ENCODE measurements at places on chromosomes 2 and 18.
A peak's percentile ranks its signal among the peaks of the same experiment; 100 is the strongest.

DNA sequence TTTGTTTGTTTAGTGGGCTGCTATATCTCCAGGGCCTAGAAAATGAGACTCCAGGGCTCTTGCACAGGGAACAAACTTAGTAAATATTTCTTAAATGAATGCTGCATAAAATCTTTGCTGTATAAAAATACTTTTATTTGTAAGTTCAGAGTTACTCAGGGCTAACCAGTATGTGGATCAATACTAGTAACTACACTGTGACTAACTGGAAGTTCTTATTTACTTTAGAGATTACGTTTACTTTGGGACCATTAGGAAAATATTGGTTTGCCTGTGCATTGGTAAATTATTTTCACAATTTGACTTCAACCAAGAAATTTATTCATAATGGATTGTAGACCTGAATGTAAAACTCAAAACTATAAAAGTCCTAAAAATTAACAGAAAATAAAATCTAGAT, 575.5 kb downstream of the RNF144A start:
- H3K4me1 ChIP-seq = peaks cover 11% of the 10 kb centered on the region
- no peak overlapping the region for H3K4me3 ChIP-seq
- no peaks in the 10 kb centered on the region for H3K27me3 ChIP-seq
- no peak overlapping the region for H3K27ac ChIP-seq

GRCh38 chr2:241541564-241542277, 16.8 kb upstream of the BOK start:
- DNase-seq = no peak
- peaks cover 23% of the 10 kb centered on the region for H3K27me3 ChIP-seq
- H3K4me1 ChIP-seq = peaks cover 2% of the 10 kb centered on the region
- H3K36me3 ChIP-seq = no peaks in the 10 kb centered on the region
- H3K4me3 ChIP-seq = no peak overlapping the region

- no peaks in the 10 kb centered on the region for H3K36me3 ChIP-seq
- no peak overlapping the region for H3K27ac ChIP-seq
- H3K4me1 ChIP-seq = no peaks in the 10 kb centered on the region
- DNase-seq = no peak
These were observed 179.7 kb downstream of the ANKRD30B start for GRCh38 chr18:14927701-14928100.

GRCh38 chr18:61582202-61582710, 249.0 kb downstream of the CDH20 start:
- H3K4me3 ChIP-seq = no peak overlapping the region
- H3K36me3 ChIP-seq = no peaks in the 10 kb centered on the region
- peaks cover 25% of the 10 kb centered on the region for H3K27me3 ChIP-seq
- no peaks in the 10 kb centered on the region for H3K4me1 ChIP-seq

DNA sequence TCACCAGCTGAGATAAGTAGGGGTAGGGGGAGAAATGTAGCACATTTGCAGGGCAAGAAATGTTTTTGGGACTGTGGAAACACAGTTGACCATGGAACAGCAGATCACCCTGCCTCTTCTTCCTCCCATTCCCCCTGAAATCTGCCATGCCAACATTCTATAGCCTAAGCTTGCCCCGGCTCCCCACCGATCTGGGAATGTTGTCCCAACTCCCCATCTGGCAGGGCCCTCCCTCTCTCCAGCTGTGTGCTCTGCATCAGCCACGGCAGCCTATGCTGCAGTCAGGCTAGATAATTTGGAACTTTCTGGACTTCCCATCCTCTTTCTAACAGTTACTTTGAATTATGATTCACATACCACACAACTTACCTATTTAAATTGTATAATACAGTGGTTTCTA, 425.1 kb upstream of the RAB6C start:
- no peaks in the 10 kb centered on the region for H3K27me3 ChIP-seq
- H3K36me3 ChIP-seq = no peaks in the 10 kb centered on the region
- H3K4me1 ChIP-seq = no peaks in the 10 kb centered on the region
- H3K27ac ChIP-seq = no peak overlapping the region

DNA sequence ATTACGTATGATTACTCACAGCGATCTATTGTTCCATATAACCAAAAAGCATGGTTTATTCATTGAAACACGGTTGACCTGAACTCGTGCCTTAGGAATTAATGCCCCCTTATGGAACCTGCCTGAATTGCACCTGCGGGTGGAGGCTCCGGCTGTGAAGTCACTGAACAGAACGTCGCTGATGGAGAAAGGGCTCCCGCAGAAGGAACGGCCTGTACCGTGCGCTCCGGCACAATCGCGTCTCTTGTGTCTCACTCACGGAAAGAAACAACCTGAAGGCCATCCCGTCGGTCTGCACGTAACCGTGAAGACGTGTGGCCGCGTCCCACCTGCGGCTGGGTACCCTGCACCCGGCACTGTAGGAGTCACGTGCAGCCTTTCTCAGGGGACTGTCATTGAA, 133.1 kb downstream of the NFATC1 start:
- H3K4me1 ChIP-seq = peaks cover 8% of the 10 kb centered on the region
- no peaks in the 10 kb centered on the region for H3K27me3 ChIP-seq
- H3K4me3 ChIP-seq = no peak overlapping the region
- peak; percentile 58 for DNase-seq
- no peak overlapping the region for H3K27ac ChIP-seq

- H3K4me1 ChIP-seq = peaks cover 17% of the 10 kb centered on the region
- H3K27ac ChIP-seq = peak overlapping the region; percentile 63
- peaks cover 11% of the 10 kb centered on the region for H3K36me3 ChIP-seq
- DNase-seq = no peak
- no peaks in the 10 kb centered on the region for H3K27me3 ChIP-seq
These were observed 57.6 kb upstream of the SERTAD2 start for GRCh38 chr2:64711252-64711800.

DNA sequence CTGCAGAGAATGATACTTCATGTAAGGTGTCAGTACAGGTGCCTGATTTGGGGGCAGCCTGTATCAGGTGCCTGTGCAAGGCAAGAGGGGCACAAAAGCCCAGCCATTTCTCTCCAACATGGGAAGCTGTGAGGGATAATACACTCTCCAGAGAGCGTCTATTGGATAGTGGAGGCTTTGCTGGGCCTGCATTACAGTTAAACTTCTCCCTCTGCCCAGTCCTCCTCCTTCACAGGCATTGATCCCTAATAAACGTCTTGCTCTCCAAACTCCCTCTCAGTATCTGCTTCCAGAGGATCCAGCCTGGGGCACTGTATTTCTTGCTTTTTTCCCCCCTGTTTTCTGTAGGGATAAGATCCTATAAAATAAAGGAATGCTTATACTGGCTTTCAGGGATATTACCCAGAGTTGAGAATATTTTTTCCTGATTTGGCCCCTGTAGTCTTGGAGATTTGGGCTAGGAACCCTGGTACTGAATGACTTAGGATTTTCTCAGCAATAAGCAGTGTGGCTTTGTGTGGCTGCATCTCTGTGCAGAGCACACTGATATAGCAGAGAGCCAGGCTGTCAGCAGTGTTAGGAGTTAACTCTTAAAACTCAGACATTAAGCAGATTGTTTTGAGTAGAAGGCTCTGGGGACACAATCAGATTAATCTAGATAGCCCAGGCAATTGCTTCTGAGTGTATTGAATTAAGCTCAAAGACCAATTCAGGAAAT, 330.6 kb downstream of the CYRIA start:
- H3K27ac ChIP-seq = no peak overlapping the region
- no peak overlapping the region for H3K4me3 ChIP-seq
- no peaks in the 10 kb centered on the region for H3K27me3 ChIP-seq
- H3K4me1 ChIP-seq = no peaks in the 10 kb centered on the region
- no peaks in the 10 kb centered on the region for H3K36me3 ChIP-seq

GRCh38 chr2:105768961-105769452, 24.3 kb downstream of the NCK2 start:
- H3K4me3 ChIP-seq = peak overlapping the region; percentile 77
- no peak for DNase-seq
- H3K27me3 ChIP-seq = no peaks in the 10 kb centered on the region
- peaks cover 55% of the 10 kb centered on the region for H3K36me3 ChIP-seq

- H3K27me3 ChIP-seq = no peaks in the 10 kb centered on the region
- H3K4me3 ChIP-seq = no peak overlapping the region
- no peak for DNase-seq
- no peaks in the 10 kb centered on the region for H3K4me1 ChIP-seq
- H3K27ac ChIP-seq = no peak overlapping the region
- H3K36me3 ChIP-seq = no peaks in the 10 kb centered on the region
These were observed 90.7 kb downstream of the SMIM21 start for GRCh38 chr18:75336767-75337166.

DNA sequence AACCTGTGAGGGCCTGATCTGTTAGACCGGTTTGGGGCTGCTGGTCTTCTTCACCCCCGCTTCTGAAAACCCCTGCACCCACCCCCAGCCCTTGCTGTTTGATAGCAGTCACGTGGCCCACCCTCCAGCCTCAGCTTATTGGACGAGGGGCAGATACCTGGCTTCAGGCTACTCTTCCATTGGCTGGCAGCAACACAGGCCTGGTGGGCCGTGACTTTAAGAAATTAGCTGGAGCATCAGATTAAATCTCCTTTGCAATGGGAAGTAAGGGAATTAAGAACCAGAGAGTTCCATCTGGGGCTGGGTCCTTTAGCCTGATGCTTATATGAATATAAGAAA, 107.3 kb downstream of the KLHL29 start:
- no peak overlapping the region for H3K27ac ChIP-seq
- peaks cover 8% of the 10 kb centered on the region for H3K27me3 ChIP-seq
- DNase-seq = no peak
- H3K4me1 ChIP-seq = peaks cover 63% of the 10 kb centered on the region
- H3K4me3 ChIP-seq = no peak overlapping the region
- H3K36me3 ChIP-seq = no peaks in the 10 kb centered on the region

- peak overlapping the region; percentile 98 for H3K4me3 ChIP-seq
- peaks cover 28% of the 10 kb centered on the region for H3K4me1 ChIP-seq
- peaks cover 75% of the 10 kb centered on the region for H3K27me3 ChIP-seq
- H3K27ac ChIP-seq = peak overlapping the region; percentile 77
These were observed 1.6 kb downstream of the ZNF516 start for GRCh38 chr18:76493213-76494161.

- no peaks in the 10 kb centered on the region for H3K36me3 ChIP-seq
- no peak for DNase-seq
- no peaks in the 10 kb centered on the region for H3K4me1 ChIP-seq
- H3K4me3 ChIP-seq = no peak overlapping the region
- no peak overlapping the region for H3K27ac ChIP-seq
These were observed 6.2 kb downstream of the DAW1 start for GRCh38 chr2:227877421-227878310.

DNA sequence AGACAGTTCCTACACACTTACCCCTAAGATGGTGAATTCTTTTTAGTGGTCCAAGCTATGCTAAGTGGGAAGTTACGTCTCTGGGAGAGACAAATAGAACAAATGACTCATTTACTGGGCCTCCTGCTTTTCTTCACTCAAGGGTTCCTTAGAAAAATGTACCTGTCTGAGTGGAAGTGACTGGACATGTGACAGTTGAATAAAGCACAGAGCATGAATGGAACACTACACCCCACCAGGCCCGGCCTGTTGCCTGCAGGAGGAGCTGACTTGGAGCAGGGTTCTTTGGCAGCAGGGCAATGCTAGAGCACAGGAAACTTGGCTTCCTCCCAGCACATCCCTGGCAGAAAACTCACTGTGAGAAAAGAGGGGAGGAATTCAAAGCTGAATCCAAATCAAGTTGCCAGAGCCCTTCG, 451.0 kb upstream of the SETBP1 start:
- DNase-seq = no peak
- H3K27me3 ChIP-seq = no peaks in the 10 kb centered on the region
- H3K4me1 ChIP-seq = no peaks in the 10 kb centered on the region
- H3K27ac ChIP-seq = no peak overlapping the region
- H3K4me3 ChIP-seq = no peak overlapping the region

Measured in T-helper 2 cell treated with Interferon-gamma antibody and Interleukin-4, amounts not matched to agents 5 μg/mL and 100 μg/mL, for 36 hours (primary cell).